ENCODE measurements at places on chromosomes 12 and 14.

DNA sequence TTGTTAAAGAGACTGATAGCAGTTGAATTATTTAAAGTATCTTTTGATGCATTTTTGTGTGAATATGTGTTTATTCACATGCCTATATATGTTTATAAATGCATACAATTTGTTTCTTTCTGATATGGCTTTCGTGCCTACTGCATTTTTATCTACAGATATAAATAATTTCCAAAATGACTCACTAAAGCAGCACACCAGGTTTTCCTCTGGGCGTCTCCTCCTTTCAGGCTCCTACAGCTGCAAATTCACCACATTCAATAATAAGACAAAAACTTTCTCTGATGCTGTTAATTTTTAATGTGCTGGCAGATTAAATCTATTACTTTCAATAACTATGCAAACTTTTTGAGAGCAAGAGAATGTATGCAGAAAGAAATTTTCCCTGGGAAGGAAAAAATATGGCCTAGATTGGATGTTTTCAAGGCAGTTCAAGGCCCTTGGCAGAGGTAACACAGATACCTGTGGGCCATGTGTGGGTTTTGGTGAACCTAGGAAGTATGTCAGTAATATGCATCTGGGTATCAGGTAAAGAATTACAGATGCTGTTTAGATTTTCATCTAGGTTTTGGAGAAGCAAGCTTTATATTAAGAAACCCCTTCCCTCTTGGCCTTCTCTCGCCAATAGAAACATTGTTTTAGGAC is 381.8 kb downstream of the EGLN3 start:
- no peak for DNase-seq

- no peak for DNase-seq
These were observed 41.1 kb downstream of the LARP4 start for GRCh38 chr12:50441763-50442162.

- no peak for DNase-seq
These were observed 52.6 kb downstream of the EEA1 start for GRCh38 chr12:92876496-92876895.

GRCh38 chr14:70714055-70714550 is 72.4 kb downstream of the TTC9 start:
- DNase-seq, result peak; percentile 32

DNA sequence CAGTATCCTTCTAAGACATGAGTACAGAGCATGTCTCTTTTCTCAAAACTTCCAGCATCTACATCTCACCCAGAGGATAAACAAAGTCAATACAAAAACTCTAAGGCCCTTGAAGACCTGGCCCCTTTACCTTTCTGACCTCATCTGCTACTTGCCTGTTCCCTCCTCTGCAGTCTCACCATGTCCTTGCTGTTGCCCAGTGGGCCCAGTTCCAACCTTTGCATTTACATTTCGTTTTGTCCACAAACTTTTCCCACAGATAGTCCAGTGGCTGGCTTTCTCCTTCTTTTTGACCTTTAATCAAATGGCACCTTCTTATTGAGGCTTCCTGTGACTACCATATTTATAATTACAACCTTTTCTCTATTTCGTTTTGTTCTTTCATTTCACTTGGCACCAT is 1.6 kb downstream of the IRAK4 start:
- no peak for DNase-seq

- DNase-seq, result no peak
These were observed 70.6 kb upstream of the DYNC1H1 start for GRCh38 chr14:101893759-101894158.

- DNase-seq, result no peak
These were observed 5.4 kb downstream of the PLBD1 start for GRCh38 chr12:14562279-14562678.

DNA sequence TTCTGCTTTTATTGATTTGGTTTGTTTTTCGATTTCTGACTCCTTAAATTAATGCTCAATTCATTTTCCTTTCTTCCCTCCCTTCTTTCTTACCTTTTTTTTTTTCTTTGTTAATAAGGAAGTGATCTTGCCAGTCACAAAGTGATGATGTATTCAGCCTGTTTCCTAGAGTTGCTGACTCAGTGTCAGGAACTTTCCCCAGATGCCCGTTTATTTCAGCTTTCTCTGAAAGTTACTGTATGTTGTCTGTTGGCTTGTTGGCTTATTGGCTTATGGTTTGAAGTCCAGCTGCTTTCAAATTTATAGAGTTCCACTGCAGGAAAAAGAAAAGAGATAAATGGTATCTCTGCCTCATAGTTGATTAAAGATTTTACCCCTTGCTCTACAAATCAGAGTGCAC is 12.4 kb upstream of the SLC6A15 start:
- no peak for DNase-seq

DNA sequence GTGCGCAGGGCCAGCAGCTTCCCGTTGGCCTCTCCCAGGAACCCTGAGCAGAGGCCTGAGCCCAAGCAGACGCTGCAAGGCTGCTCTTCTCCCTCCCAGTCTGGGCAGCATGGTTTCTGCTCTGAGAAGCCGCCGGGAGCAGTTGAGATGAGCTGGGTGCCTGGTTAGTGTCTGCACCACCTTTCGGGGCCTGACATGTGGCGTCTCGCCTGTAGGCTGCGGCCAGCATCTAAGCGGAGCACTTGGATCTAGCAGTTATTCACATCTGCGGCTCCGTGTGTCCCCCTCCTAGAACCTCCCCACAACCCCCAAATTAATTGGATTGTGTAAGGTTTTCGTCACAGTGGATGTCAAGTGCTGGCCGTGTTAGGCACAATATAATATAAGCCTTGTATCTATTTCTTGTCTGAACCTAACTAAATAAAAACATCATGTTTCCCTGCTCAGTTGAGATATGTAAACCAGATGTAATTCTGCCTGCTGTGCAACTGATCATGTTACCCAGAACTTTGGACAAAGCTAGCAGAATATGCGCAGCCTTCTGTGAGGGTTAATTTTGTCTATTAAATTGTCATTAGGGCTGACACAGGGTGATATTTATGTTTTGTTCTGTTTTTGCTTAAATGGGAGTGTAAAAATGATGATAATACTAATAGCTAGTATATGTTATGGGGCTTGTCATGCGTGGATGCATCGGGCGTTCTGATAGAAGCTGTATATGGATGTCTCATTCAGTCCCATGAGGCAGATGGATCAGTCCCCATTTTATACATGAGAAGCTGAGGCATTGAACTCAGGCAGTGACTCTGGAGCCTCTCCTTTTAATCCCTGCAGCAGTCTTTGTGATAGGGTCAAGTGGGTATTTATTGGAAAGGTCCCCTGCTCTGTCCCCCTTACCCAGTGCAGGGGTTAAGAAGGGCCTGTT is 45.8 kb downstream of the ELK3 start:
- no peak for DNase-seq

GRCh38 chr12:69698769-69699540 is at the start of gene BEST3:
Gene BEST3 (minus strand): TSS chr12:69699303. CDS start chr12:69697798, 1,505 bp downstream.
- DNase-seq, result no peak
